ENCODE measurements at places on chromosomes 5 and 9.

- no peak for ATAC-seq
These were observed 163.4 kb downstream of the RAB3C start for GRCh38 chr5:58746321-58746720.

- peak; percentile 98 for ATAC-seq
These were observed 39.3 kb upstream of the RAD23B start for GRCh38 chr9:107243742-107244141.

DNA sequence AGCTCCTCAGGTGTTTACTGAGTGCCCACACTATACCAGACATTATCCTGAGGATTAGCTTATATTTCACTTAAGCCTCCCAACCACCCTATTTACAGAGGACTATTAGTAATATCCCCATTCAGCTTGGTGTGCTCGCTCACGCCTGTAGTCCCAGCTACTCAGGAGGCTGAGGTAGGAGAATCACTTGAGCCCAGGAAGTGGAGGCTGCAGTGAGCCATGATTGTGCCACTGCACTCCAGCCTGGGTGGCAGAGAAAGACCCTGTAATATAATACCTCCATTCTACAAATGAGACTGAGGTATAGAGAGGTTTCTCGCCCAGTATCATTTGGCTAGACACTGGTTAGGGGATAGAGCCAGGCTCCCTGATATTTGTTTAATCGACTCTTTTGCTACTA, 18.0 kb upstream of the MATR3 start:
- ATAC-seq = peak; percentile 50

GRCh38 chr9:84151640-84152039, 171.0 kb downstream of the RMI1 start:
- ATAC-seq = no peak

DNA sequence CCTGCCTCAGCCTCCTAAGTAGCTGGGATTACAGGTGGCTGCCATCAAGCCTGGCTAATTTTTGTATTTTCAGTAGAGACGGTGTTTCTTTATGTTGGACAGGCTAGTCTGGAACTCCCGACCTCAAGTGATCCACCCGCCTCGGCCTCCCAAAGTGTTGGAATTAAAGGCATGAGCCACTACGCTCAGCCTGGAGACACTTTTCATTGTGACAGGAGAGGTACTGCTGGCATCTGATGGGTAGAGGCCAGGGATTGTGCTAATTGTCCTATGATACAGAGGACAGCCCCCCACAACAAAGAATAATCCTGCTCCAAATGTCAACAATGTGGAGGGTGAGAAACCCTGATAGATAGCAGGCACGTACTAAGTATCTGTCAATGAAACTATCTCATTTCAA, 91.3 kb upstream of the SLC25A48 start:
- no peak for ATAC-seq

GRCh38 chr5:171299228-171299627, 9.8 kb upstream of the TLX3 start:
- ATAC-seq = no peak

DNA sequence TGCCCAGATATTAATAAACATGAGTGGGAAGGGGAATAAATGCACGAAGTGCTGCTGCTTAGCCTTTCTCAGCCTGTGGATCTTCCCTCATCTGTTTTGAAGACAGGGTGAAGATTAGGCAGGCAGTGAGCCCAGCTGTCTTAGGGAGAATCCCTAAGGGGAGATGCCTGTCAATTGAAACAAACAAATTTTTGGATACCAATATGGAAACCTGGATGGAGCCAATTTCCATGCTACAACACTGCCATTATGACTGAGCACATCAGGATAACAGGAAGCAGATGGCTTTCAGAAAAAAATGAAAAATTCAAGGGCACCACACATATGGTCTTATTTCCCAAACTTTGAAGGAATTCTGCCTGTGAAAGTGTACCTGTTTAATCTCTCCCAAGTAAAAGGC, 80.3 kb downstream of the HMHB1 start:
- ATAC-seq = no peak

GRCh38 chr5:54832045-54832444, 153.3 kb downstream of the ESM1 start:
- ATAC-seq = no peak

GRCh38 chr5:138748630-138749081, 4.6 kb upstream of the CTNNA1 start:
- no peak for ATAC-seq

- ATAC-seq = no peak
These were observed 34.1 kb upstream of the ERCC6L2 start for GRCh38 chr9:95841377-95841776.

Measured in esophagus mucosa (tissue), 1 donor.